ENCODE measurements at places on chromosomes 2 and 18.

DNA sequence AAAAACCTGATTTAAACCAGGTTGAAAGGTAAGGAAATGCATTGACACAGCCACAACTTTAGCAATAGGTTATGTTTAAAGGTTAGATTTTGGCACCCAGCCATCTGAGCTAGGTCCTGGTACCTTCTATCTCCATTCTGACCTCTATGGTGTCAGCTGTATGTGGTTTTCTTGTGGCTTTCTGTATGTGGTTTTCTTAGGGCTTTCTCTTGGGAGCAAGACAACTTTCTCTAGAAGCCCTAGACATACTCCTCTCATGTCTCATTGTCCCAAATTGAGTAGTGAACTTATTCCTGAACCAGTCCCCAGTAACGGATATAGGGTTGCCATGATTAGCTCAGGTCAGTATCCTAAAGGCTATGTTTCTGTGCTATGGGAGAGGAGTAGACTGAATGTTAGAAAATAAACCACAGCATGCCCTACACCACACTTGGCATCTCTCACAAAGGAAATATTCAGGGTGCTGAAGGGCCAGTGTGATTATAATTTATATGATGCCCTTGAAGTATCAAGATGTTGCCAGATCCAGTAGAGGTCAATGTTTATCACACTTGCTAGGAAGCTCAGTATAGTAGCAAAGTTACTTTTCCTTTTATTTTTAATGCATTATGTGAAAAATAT lies 176.1 kb downstream of the CAPN13 start:
- DNase-seq = no peak

- no peak for DNase-seq
These were observed 1.4 kb downstream of the GFPT1 start for GRCh38 chr2:69385443-69386151.

DNA sequence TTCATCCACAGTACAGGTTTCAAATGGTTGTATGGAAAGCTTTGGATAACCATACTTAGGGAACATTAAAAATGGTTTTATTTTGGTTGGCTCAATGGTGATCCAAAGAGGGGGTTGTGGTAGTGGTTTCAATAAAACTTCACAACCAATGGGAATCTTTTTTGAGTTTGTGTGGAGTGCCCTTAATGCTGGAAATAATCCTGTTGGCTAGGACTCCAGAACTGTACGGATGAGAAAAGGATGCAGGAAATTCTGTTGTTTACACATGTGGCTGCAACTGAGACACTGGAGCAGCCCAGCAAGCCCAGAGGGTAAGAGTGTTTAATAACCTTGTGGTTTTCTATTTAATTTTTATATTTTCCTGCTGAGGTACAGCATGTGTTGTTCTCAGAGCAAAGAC lies at the start of gene CCDC102B:
TSS of gene CCDC102B (plus strand) at position 210 of the 400 bp plus-strand sequence. CDS start 38,684 bp downstream, outside the sequence.
- no peak for DNase-seq

- DNase-seq = no peak
These were observed 19.7 kb upstream of the EMILIN2 start for GRCh38 chr18:2827061-2827460.

GRCh38 chr2:9213477-9214051 lies 7.0 kb downstream of the ASAP2 start:
- DNase-seq = no peak
